ENCODE measurements at places on chromosomes 4 and X.

DNA sequence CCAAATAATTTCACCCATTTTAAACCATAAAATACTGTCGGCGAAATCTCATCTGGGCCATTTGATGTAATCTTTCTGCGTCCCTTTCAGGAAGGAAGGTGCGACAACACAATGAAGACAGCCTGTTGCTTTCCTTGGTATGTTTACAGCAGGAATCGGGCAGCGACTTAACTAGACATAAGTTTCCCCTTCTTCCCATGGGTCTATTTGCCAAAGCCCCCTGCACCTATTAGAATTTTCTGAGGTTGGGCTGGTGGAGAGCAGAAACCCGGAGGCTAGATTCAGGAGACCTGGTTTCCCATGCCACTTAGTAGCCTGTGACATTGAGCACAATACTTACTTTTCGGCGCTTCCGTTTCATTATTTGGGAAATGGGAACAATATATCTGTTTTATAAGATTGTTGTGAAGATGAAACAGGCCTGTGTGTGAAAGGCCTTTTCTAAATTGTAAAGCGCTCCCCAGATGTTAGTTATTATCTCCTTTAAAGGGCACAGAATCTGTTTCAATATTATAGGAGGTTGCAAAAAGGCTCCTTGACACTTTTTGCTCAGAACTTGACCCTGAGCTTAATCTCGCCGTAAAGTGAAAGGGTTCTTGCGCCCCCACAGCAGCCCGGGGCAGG, 552 bp upstream of the AFF1 start:
- DNase-seq = no peak

DNA sequence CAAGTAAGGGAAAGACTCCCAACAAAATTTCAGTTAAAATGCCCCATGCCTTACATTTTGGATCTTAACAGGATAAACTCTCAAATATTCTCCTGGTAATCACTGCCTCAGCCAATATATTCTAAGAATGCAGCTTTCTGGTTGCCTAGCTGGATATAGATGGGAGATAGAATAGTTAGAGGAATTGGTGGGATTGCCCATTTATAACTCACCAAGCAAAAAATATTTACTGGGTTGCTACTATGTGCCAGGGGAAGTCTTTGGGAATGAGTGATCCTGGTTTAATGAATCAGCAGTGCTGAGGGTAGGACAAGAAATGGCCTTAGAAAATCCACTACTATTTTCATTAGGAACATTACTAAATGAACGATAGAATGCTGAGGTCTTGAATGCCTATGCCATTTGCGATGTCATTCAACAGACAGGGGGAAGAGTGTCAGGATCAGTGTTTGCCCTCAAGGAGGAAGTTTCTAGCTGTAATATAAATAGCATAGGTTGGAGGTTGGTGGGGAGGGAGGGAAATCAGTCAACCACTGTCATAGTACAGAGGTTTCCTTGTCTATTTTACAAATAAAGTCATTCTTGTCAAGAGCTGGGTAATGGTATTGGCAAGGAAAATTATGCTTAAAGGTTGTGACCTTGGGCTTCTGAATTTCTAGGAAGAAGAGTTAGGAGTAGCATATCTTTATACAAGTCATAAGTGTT, 63.5 kb downstream of the ENOPH1 start:
- DNase-seq = no peak

DNA sequence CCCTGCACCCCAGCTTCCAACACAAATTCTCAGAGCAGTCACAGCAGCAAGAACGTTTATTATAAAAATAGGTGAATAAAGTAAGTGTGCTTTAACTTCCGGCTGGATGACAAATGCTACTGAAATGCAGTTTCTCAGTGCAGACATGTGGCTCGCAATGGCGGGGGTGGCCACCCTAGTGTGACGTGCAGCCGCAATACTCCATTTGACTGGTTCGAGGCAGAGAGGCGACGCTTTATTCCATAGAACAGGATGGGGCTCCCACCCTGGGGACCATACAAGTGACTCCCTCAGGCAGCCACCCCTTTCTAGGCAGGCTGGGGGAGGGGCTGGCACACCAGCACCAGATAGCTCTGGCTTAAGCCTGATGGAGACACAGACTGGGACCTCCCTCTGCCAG, 14.5 kb downstream of the TNIP2 start:
- DNase-seq = no peak

GRCh38 chr4:109205186-109205585, 97.3 kb downstream of the COL25A1 start:
- no peak for DNase-seq

GRCh38 chr4:183384516-183384915, 59.9 kb upstream of the CDKN2AIP start:
- no peak for DNase-seq

GRCh38 chr4:154186035-154186434, 305.6 kb downstream of the DCHS2 start:
- DNase-seq = no peak

GRCh38 chr4:32128549-32128948, 1408.4 kb downstream of the PCDH7 start:
- DNase-seq = no peak

DNA sequence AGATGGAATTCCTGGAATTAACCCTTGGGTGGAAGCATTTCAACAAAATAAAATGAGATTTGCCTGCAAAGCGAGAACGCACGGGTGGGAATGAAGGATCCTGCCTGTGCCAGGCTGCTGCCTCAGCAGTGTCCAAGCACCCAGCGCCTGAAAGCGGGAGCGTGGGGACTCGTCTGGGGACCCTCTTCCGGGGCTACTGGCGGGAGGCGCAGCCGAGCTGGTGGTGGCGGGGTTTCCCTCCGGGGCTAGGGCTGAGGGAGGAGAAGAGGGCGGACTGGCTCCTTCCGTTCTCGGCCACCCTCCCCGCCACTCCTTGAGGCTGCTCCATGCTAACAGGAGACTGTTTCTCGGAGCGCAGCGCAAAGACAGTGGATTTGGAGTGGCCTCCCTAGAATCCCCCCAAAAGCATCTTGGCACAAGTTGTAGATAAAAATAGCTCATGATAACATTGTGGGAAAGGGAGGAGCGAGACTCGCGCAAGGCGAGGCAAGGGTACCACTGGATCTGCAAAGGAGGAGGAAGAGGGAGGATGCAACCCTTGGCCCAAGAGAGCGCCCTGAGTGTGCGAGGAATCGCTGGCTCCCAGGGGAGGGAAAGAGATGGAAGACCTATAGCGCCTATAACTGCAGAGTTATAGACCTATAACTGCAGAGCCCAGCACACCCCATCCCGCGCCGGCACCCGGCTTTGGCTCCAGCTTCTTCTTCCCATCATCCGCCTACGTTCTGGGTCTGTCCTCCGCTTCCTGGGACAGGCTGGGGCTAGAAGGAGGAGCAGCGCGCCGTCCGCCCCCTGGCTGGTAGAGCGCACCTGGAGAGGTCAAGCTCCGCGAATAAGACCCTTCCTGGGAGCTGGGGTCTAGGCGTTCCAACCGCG, 1.3 kb downstream of the HS3ST1 start:
- no peak for DNase-seq

- DNase-seq = no peak
These were observed 49.0 kb downstream of the SYTL5 start for GRCh38 chrX:38055170-38055847.

GRCh38 chrX:115021121-115021520, 3.7 kb upstream of the IL13RA2 start:
- DNase-seq = no peak

- DNase-seq = no peak
These were observed 57.0 kb downstream of the XAGE2 start for GRCh38 chrX:52425775-52426174.

DNA sequence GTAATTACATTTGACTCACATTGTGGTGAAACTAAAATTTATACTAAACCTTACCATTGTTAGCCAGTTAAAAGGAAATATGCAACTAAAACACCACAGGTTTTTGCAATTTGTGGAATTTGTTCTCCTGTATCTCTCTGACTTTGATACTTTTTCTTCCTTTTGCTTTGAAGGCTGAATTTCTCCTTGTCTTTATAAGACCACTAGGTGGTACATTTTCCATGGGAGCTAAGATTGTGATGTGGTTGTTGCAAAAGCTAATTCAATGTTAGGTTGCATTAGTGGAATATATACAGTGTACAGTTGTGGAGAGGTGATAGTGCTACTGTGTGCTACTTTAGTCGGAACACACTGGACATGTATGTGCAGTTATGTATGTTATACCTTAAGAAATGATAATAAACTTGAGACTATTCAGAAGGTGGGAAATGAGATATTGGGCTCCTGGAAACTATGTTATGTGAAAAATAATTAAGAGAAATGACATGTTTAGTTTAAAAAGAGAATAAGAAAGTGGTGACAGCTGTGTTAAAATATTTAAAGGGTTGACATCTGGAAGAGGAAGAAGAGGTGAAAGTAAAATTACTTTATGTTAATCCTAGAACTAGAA, 70.3 kb downstream of the ARL9 start:
- DNase-seq = no peak

DNA sequence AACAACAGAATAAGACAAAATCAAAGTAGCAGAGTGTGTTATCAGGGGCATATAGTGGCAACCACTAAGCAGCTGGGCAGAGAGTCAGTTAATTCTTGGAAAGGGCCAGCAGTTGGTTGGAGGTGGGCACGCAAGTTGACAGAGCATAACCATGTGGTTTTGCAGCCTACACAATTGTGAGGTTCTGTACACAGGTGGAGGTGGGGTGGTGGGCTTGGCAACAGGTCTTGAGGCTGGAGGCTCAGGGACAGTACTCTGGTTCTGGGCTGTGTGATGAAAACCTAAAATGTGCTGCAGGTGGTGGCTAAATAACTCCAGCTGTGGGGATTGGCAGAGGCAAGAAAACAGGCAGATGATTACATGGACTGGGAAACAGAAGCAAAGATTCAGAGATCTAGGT, 1112.7 kb downstream of the PDHA2 start:
- no peak for DNase-seq

DNA sequence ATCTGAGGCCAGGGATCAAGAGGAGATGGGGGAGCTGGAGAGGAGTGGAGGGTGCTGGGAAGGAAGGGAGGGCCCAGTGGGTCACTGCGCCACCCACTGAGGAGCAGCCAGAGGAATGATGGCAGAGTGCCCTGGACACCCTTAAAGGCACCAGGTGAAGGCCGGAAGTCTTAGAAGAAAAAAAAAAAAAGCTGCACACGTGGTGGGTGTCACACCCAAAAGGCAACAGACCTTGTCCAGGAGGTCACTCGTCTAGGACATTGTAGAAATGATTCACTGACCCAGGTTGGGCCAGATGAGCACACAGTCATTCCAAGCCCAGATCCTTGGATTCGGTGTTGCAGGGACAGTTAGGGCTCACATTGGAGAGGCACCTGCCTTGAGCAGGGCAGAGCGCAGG, 93.5 kb upstream of the TRIM2 start:
- DNase-seq = no peak

DNA sequence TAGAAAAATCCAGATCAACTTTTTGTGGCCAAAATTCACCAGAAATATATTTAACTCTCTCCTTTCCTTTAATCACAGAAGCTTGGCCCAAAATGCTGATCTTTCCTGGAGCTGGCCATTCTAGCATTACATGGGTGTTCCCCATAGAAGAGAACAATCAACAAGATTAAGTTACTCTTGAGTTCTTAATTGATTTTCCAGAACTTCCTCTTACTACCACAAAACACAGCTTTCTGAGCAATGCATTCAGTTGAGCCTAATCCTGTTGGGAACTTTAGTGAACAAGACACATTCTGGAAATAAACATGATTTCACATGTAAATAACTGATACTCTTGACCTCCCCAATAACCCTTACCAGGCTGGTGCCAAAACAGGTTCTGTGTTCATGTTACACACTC, 45.4 kb upstream of the STIM2 start:
- no peak for DNase-seq

DNA sequence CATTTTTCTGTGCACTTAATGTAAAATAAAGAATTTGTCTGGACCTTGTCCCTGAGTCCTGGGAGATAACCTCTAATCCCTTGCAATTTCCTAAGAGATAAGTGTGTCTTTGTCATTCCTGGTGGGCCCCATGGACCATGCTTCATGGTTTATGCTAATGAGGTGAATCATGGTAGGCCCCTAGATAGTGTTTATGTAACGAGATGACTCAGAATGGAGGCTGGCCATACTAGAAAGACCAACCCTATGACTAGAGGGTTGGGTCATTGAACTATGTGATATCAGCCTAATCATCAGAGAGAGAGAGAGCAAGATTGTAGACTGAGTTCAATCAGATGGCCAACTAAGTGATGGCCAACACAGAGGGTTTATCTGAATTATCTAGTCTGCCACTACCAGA, 64.2 kb upstream of the NHSL2 start:
- no peak for DNase-seq

DNA sequence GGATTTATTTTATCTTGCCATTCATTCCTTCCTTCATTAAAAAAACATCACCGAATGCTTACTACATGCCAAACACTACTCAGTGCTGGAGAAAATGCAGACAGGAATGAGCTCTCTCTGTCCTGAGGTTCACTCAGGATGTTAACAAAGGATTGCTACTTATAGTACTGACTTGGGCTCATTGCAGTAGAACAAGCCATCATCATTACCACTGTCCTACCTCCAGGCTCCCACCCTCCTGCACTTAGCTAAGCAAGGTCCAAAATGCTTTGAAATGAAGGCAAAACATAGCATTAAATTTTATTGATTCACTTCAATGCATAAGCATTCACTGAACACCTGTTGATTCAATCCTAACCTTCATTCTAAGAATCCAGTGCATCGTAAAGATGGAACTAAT, 159.8 kb upstream of the RADX start:
- no peak for DNase-seq

DNA sequence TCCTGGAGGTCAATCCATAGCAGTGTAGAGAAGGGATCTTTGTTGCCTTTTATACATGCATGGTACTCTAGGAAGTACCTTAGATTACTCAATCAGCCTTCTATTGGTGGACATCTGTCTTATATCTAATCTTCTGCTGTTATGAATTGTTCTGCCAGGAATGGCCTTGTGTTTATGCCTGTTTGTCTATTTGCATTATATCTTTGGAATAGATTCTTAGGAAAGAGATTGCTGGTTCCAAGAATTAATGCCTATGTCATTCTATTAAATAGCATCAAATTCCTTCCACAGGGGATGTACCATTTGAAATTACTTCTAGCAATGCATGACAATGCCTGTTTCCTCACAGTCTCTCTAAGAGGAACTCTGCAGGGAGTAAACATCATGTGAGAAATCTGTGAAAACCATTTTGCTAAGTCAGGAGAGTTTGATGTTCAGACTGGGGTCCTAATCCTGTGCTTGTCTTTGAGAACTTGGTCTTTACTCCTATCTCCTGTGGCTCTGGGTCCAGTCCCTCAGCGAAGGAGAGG, 42.5 kb downstream of the BEX3 start:
- no peak for DNase-seq

GRCh38 chr4:13980317-13981310, 353.1 kb upstream of the BOD1L1 start:
- DNase-seq = no peak

- DNase-seq = no peak
These were observed 155.1 kb downstream of the ANXA5 start for GRCh38 chr4:121541696-121542095.

- DNase-seq = no peak
These were observed 1162.1 kb downstream of the RAPGEF2 start for GRCh38 chr4:160265014-160265413.
